DMS79 (cell line): ENCODE measurements at places on chromosomes 7 and 10.

GRCh38 chr10:128337860-128338378, 211.7 kb upstream of the MKI67 start:
- DNase-seq, result peak; percentile 84

- DNase-seq, result no peak
Observed at GRCh38 chr7:115359955-115360354, 438.1 kb downstream of the MDFIC start.

- DNase-seq, result no peak
Observed at GRCh38 chr10:114681542-114681941, 23.5 kb upstream of the ABLIM1 start.

- no peak for DNase-seq
Observed at GRCh38 chr10:61160253-61160652, 216.3 kb upstream of the RHOBTB1 start.

DNA sequence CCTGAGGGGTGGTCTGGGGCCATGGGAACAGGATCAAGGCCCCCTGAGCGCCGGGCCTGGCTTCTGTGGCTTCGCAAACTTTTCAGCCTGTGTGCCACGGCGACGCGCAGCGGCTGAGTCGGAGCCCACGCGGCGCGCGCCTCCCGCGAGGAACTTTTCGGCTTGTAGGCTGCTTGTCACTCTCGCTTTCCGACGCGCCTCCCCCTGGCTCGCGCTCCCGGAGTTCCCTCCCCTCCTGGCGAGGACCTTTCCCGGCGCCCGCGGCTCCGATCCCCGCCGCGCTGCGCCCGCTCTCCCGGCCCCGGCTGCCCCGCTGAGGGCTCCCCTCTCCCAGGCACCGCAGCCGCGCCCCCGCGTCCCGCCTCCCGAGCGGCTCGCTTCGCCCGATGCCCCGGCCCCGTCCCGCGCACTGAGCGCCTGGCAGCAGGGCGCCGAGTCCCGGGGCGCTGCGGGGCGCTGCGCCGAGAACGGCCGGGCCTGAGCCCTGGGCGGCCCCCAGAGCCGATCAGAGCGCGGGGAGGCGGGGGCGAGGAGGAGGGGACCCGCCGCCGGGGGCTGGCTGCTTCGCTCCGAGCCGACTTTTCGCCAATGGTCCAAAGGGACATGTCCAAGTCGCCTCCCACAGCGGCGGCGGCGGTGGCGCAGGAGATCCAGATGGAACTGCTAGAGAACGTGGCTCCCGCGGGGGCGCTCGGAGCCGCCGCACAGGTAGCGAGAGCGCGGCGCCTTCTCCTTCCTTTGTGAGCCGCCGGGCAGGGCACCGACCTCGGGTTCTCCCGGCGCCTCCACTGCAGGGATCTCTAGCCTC, at the start of gene CACNB2:
CACNB2 (plus strand) TSS at position 276 of the 808 bp plus-strand sequence.
- DNase-seq, result no peak

DNA sequence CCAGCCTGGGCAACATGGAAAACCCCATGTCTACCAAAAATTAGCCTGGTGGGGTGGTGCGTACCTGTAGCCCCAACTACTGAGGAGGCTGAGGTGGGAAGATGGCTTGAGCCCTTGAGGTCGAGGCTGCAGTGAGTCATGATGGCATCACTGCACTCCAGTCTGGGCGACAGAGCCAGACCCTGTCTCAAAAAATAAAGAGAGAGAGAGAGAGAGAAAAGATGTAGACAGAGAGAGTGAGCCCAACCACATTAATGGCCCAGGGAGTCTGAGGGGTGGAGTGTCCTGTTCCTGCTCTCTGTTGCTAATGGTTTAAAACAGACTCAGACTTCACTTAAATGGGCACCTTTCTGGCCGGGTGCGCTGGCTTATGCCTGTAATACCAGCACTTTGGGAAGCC, 455.7 kb upstream of the GALNT17 start:
- DNase-seq, result no peak

GRCh38 chr10:65518379-65518778, 1407.5 kb upstream of the LRRTM3 start:
- DNase-seq, result no peak

DNA sequence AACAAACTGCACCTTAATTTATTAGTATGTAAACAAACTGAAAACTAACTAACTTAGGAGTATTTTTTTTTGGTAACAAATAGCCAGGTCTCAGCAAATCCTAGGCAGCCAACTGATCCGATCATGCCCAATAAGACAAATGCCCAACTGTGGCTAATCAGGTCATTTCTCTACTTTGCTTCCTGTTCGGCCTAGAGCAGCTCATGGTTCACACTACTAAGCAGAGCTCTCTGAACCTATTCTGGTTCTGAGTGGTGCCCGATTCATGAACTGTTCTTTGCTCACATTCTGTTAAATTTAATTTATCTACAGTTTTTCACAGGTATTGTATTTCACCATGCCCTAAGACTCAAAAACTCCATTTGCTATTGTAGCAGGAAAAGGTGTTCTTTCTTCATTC, 55.1 kb downstream of the CCDC3 start:
- DNase-seq, result no peak

GRCh38 chr10:22681783-22682183, 32.6 kb downstream of the PIP4K2A start:
- no peak for DNase-seq

- no peak for DNase-seq
Observed at GRCh38 chr10:124086787-124087671, 6.4 kb downstream of the CHST15 start.

DNA sequence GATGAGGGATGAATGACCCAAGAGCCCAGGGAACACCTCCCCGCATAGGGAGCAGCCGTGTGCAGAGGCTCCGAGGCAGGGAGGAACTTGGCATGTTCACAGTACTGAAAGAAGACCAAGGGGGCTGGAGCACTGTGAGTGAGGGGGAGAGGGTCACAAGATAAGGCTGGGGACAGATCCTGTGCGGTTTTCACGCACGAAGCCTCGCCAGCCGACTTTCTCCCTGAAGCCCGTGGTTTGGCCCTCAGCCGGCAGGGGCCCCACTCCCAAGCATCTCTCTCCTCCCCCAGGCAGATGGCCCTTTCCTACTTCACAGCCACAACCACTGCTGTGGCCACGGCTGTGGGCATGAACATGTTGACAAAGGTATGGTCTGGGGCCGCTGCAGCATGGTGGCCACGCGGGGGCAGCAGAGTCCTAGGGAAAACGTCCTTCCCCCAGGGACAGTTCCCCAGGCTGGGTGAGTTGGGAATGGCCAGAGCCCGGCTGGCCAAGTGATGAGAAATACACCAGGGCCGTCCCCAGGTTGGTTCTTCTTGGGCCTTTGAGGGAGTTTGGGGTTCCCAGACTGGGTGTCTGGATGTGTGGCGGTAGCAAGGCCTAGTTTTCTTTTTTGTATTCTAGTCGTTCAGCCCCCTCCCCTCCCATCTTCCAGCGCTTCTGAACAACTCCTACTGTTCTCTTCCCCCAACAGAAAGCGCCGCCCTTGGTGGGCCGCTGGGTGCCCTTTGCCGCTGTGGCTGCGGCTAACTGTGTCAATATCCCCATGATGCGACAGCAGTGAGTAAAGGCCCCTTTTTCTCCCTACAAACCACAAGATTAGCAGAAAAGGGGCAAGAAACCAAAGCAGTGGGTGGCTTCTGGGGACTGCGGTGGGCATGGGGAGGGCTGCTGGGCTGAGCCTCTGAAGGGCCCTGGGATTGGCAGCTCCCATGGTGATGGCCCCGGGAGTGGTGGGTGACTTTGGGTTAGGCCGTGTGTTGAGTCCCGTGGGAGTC, 14.4 kb upstream of the WBP1L start:
- DNase-seq, result no peak

GRCh38 chr7:83519240-83519639, 129.7 kb downstream of the SEMA3E start:
- DNase-seq, result no peak

DNA sequence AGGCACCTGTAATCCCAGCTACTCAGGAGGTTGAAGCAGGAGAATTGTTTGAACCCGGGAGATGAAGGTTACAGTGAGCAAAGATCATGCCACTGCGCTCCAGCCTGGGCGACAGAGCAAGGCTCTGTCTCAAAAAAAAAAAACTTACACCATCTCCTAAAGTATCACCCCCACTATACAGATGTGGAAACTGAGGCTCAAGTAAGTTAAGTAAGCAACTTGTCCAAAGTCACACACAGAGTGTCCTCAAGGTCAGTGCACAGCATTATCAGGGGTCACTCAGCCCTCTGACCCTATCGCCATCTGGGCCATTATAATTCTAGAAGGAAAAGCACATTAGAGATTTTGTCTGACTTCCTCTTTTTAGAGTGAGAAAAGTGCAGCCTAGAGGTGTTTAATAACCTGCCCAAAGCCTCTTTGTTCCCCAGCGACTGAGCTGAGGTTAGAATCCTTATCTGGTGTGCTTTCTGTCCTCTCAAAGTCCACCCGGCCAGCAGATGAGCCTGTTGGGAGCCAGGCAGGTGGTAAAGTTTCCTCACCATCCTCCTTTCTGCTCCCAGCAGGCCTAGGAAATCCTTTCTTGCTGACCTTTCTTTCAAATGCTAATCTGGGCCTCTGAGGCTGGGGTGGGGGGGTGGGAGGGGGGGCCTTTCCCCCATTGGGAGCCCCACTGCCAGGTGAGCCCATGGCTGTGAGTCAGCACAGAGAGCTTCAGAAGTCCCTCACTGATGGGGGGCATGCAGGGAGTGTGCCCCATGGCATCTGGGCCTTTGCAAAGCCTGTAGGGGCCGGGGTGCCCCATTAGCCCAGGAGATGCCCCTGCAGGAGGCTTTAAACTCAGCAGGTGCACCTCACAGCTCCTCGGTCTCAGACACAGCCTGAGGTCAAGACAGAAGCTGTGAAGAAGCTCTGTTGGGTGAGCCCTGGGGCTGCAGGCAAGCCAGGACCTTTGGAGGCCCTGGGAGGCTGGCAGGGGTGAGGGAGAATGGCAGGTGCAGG, 12.0 kb upstream of the KCNMA1 start:
- DNase-seq, result no peak

- no peak for DNase-seq
Observed at GRCh38 chr7:1473864-1474512, 14.7 kb upstream of the MICALL2 start.

- DNase-seq, result no peak
Observed at GRCh38 chr10:43814663-43815062, 166.0 kb upstream of the ZNF32 start.

DNA sequence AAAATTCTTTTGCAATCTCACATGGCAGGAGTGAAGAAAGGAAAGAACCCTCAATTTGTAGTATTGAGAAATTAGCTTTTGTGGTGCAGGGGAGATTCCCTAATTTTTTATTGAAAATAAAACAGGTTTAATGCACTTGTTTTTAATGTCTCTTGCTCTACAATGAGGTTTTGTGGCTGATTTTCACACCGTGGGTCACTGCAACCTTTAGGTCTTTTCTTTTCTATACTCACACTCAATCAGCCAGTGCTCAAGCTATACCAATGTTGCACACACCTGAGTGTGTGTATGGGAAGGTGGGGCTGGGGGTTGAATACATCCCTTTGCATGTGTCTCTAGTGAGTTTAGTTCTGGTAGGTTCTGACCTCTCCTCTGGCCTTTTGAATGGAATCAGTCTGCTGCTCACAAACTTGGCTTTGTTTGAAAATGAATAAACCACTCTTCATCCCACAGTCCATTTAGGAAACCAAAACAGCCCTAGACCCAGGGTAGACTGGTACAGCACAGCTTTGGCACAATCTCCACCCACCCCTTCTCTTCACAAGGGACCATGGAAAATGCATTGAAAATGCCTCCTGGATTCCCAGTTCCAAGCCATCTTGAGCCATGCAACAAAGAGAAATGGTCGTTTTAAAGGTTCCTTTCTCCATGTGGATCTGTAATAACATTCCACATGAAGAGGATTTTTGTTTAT, 411.5 kb downstream of the SFMBT2 start:
- no peak for DNase-seq

- peak; percentile 32 for DNase-seq
Observed at GRCh38 chr7:137656227-137656849, 190.4 kb downstream of the DGKI start.

GRCh38 chr7:38070718-38071117, 107.3 kb upstream of the STARD3NL start:
- no peak for DNase-seq

- DNase-seq, result no peak
Observed at GRCh38 chr10:2020836-2021235, 283.5 kb upstream of the ADARB2 start.

DNA sequence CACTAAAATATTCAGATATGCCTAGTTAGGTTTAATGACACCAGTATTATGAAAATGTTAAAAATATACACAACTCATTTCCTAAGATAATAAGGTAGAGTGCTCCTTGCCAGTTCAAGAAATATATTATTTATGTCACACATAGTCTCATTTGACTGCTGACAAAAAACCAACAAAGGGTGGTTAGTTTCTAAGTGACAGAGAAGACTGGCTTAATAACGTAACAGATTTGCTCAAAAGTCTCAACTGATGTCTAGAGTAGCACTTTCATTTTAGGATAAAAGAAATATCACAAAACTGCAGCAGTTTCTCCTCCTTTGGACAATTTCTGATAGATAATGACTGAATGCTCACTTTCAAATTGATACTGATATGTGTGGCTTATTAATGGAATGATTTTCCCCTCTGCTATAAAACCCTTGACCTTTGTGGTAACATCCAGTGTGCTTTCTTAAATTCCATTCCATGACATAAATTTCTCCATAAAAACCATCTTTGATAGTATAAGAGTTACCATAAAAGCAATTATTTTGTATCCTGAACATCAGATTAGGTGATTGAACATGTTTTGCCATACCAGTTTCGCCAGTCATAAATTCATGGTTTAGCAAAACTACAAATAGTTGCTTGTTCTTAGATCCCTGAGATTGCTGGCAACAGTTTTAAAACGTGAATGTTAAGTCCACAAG, 94.2 kb downstream of the NRBF2 start:
- DNase-seq, result no peak

DNA sequence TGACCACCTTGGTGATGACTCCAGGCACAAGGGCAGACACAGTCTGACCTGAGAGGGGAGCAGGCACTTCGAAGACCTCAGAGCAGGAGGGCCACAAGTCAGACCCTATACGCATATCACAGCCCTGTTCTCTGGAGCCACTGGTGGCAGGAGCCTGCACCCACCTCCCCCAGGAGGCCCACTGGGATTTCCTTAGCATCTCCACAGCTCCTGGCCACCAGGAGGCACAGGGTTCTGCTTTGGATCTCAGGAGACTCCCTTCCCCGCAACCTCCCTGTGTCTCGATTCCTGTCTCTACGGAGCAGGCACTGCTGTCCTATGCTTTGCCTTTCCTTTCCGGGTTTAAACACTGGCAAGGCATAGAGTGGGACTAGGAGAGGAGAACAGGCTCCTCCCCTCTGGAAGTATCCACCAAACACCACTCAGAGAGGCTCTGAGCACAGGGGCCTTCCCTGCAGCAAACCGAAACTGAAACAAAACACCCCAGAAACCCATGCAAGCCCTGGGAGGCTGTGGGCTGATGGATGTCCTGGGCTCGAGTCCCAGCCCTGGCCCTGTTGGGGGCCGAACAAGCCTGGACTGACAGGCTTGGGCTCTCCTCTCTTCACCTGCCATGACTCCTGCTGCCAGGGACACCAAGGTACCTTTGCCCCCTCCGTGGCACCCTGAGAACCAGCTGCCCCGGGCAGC, 166.3 kb downstream of the NEURL1 start:
- peak; percentile 56 for DNase-seq

- DNase-seq, result peak; percentile 62
Observed at GRCh38 chr7:117127585-117128168, 174.4 kb downstream of the ST7 start.

GRCh38 chr7:40015790-40016296, 65.8 kb downstream of the CDK13 start:
- peak; percentile 67 for DNase-seq

GRCh38 chr10:86345859-86346798, 20.5 kb downstream of the GRID1 start:
- no peak for DNase-seq

GRCh38 chr7:88912852-88913251, 117.3 kb upstream of the TEX47 start:
- no peak for DNase-seq
